ENCODE measurements at places on chromosomes 1 and 21.

GRCh38 chr1:55781003-55781402, 565.8 kb upstream of the USP24 start:
- no peak for DNase-seq

GRCh38 chr1:23473037-23473800, 10.8 kb downstream of the ASAP3 start:
- DNase-seq, result no peak

- no peak for DNase-seq
Observed at GRCh38 chr1:78892260-78892840, 114.2 kb downstream of the ADGRL4 start.

DNA sequence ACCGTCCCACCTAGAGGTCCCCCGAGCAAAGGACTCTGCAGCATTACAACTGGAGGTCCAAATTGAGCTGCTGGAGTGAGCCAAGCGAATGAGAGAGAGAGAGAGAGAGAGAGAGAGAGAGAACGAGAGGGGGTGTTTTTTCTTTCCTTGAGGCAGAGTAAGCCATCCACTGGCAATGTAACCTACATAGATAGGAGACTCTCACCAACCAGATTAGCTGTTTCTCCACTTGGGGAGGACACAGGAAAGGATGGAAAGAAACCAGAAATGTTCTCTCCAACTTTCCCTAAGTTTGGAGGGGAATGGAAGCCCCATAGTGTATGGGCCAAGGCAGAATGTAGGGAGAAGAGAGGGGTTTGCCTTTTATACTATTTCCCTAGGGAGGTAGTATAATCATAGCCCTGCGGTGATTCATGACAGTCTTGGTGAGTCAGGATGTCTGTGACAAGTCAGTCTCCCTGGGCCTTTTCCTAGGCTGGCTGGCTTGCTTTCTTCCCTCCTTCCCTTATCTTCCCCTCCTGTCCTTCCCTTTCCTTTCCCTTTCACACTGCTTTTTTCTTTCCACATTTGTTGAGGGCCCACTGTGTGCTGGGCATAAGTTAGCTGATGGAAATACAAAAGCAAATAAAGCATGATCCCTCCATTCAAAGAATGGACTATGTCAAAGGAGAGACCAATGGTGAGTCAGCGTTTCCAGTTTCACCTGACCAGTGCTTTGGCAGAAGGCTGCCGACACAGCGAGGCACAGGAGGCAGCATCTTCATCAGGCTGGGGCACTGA, 7.1 kb downstream of the FNDC7 start:
- DNase-seq, result no peak

DNA sequence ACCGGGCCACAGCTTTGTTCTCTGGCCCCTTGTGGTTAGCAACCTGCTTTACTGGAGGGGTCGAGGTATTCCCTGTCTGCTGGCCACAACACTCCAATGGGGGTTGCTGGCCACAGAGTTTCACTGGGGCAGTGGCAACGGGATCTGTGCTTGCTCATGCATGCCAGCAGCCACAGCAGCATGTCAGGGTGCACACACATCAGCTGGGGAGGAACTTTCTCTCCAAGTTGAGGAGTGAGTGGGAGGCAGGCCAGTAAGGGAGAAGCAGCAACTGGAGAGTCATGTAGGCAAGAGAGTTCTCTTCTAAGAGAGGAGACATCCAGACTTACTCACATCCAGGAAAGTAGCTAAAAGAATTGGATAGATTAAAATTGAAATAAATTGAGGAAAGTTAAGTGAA, 38.0 kb downstream of the SAMD13 start:
- DNase-seq, result no peak

DNA sequence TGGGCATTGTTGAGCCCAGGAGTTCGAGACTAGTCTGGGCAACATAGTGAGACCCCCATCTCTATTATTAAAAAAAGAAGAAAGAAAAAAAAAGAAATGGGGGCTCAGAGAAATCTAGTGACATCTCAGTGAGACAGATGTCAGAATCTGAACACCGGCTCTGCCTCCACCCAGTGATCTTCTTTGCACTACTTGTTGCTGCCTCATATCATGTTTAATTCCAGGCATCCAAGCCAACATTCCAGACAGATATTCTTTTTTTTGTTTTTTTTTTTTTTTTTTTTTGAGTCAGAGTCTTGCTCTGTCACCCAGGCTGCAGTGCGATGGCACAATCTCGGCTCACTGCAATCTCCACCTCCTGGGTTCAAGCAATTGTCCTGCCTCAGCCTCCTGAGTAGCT, 5.0 kb upstream of the ARL8A start:
- no peak for DNase-seq

DNA sequence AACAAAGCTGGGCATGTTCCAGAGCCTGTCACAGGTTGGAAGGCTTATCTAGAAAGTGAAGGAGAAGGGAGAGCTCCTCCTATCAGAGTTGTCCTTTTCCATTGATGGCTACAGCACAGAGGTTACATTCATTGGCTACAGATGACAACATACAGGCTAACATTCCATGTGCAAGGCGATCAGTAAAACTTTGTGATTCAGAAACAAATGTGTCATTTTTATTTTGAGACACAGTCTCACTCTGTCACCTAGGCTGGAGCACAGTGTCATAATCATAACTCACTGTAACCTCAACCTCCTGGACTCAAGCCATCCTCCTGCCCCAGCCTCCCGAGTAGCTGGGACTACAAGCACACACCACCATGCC, 32.6 kb downstream of the TRIM67 start:
- DNase-seq, result no peak

DNA sequence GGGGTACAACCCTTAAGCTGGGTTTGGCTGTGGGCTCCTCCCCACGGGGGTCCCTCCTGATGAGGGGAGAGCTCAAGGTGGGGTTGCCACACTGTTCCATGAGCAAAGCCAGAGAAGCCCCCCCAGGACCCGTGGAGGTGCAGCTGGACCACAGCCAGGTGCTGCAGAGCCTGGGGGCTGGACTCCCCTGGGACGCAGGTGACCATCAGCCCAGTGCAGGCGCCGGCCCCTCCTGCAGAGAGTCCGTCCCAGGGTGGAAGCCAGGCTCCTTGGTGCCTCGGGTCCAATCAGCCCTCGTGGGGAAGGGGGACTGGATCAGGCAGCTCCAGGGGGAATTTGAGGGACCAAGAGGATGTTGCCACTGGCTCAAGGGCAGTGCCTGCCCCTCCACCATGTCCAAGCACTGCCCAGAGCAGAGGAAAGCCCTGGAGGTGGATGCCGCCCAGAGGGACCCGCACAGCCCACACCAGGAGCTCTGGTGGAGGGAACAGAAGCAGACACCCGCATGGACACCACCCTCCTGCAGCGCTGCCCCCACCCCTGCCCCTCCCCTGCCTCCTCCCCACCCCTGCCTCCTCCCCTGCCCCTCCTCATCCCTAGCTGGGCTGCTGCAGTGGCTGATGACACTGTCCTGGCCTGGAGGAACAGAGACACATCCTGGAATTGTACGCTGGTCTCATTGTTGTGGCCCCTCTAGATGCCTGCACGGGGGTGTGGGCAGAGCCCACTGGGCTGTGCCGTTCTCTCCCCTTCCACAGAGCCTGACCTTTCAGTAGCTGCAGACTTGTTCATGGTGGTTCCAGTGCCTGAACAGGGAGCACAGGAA, 30.8 kb upstream of the COL18A1 start:
- no peak for DNase-seq
